CD4-positive, CD25-positive, alpha-beta regulatory T cell (primary cell): ENCODE measurements at places on chromosomes 11 and 22. TPM values are rescaled to one million over a fixed set of nuclear protein-coding genes. Genes with fewer than 3 reads are reported as not detected.

GRCh38 chr22:20779014-20779817 lies 5.3 kb downstream of the SERPIND1 start:
- DNase-seq = no peak

DNA sequence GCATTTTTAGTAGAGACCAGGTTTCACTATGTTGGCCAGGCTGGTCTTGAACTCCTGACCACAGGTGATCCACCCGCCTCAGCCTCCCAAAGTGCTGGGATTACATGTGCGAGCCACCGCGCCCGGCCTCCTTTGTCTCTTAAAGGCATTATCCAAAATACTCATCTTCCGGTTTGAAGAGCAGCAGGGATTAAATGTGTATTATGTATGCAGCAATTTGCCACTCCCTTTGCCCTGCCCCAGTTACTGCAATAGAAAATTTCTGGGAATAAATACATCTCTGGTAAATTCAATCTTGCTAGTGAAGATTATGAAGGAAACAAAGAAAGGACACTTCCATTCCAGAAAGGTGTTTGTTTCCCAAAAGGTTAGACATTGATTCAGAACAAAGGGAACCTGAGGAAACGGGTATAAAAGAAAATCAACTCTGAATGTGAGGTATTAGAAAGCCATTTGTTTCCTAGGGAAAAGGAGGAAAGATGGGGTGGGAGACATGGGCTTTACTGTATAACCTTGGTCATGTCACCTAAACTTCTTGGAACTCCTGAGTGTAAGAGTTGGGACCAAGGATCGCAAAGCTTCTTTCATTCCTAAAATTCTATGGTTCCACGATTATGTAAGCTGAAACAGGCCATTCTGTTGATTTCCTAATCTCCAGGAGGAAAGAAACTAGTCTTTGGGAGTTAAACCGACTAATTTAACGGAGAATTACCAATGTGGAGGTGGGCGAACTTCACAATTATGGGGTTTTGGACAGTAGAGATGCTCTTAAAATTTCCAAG lies 959 bp upstream of the HIPK3 start:
- no peak for DNase-seq

OR1S1 gene
- not detected for polyA plus RNA-seq

- peak; percentile 44 for DNase-seq
Observed at GRCh38 chr11:119741369-119742262, 12.6 kb upstream of the NECTIN1 start.

- DNase-seq = peak; percentile 32
Observed at GRCh38 chr22:20205964-20206708, 55.3 kb upstream of the CCDC188 start.

CCDC87 gene
- not detected for polyA plus RNA-seq

DNA sequence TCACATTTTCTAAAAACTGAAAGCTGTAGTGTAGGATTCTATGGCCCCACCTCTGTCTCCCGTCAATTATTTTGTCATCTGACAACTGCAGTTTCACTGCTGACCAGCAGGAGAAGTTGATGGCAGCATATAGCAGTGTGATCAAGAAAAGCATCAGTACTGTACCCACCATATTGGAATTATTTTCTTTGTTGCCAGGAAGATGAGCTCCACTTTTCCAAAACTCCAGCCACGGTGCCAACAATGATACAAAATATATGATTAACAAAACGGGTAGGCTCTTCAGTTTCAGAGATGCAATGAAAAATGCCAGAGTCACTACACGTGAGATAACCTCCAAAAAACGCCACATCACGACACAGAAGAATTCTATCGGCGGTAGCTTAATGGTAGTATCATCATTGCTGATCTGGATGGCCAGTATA lies 41.3 kb downstream of the XKR3 start:
- DNase-seq = no peak

RAB1B gene
- polyA plus RNA-seq = 13.1 TPM

- no peak for DNase-seq
Observed at GRCh38 chr11:19852288-19852687, 139.7 kb downstream of the NAV2 start.

BDNF gene
- not detected for polyA plus RNA-seq

GRCh38 chr11:35491231-35491871 lies 34.1 kb downstream of the PAMR1 start:
- DNase-seq = no peak

MUC15 gene
- not detected for polyA plus RNA-seq

GRCh38 chr11:65856689-65857499 lies 1.1 kb downstream of the CFL1 start:
- peak; percentile 93 for DNase-seq

DNA sequence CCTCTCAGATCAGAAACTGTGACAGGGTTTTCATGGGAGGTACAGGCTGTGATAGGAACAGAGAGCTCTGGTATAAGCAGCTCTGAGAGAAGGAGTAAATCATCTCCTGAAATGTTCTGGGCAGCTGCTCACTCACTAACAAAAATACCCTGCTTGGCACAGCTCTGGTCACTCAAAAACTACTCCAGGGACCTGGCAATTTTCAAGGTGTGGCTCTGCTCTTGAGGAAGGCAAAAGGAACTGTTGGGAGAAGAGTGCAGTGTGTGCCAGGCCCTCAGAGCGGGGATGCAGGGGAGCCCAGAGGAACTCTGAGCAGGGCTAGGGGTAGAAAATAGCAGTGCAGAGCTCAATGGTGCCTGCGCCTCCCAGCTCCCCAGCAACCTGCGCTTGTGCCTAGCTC lies 180.5 kb upstream of the ZBED5 start:
- no peak for DNase-seq

ANO3 gene
- polyA plus RNA-seq = not detected

GRCh38 chr11:20310596-20311394 lies 52.7 kb upstream of the HTATIP2 start:
- DNase-seq = no peak

MRGPRX3 gene
- not detected for polyA plus RNA-seq

DNA sequence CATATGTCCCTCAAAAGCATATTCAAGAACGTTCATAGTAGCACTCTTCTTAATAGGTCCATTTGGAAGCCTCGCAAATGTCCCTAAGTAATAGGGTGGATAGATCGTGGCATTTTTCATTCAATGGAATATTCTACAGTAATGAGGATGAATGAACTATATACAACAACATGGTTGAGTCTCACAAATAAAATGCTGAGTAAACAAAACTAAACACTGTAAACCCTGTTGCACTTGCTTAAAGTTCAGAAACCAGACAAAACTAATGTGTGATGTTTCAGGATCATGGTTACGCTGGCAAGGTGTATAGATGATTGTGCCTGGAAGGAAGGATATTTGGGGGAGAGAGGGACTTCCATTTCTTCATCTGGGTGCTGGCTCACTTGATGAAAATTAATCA lies 90.4 kb upstream of the RASSF10 start:
- DNase-seq = no peak

- no peak for DNase-seq
Observed at GRCh38 chr11:97814325-97814959, 1206.3 kb upstream of the CNTN5 start.
